ENCODE measurements at places on chromosomes 7 and 10.

GRCh38 chr7:20121404-20121803 lies 95.8 kb downstream of the MACC1 start:
- DNase-seq = no peak

DNA sequence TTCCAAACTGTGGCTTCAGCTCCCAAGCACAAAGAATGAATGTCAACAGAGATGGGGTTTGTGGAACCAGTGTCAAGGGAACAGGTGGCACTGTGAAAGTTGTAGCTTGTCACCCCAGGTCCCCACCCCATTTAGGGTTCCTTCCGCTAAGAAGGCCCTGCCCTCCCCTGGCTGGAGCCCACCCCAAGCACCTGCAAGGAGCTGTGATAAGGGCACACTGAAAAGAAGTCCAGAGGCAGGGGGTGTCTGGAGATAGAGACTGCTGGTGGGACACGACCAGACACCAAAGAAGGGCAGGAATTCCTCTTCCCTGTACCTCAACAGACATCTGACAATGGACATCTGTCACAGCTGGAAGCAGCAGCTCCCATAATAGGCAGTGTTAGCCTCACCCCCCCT lies 4.5 kb downstream of the GRID1 start:
- DNase-seq = no peak

GRCh38 chr10:43794181-43794815 lies 145.6 kb upstream of the ZNF32 start:
- DNase-seq = no peak

- DNase-seq = no peak
Observed at GRCh38 chr7:96614154-96614867, 95.3 kb downstream of the SEM1 start.

GRCh38 chr7:37540917-37541316 lies 92.3 kb upstream of the ELMO1 start:
- DNase-seq = no peak

GRCh38 chr10:76303682-76304316 lies 872.4 kb downstream of the LRMDA start:
- no peak for DNase-seq

- no peak for DNase-seq
Observed at GRCh38 chr10:64726466-64726865, 1205.3 kb downstream of the REEP3 start.

DNA sequence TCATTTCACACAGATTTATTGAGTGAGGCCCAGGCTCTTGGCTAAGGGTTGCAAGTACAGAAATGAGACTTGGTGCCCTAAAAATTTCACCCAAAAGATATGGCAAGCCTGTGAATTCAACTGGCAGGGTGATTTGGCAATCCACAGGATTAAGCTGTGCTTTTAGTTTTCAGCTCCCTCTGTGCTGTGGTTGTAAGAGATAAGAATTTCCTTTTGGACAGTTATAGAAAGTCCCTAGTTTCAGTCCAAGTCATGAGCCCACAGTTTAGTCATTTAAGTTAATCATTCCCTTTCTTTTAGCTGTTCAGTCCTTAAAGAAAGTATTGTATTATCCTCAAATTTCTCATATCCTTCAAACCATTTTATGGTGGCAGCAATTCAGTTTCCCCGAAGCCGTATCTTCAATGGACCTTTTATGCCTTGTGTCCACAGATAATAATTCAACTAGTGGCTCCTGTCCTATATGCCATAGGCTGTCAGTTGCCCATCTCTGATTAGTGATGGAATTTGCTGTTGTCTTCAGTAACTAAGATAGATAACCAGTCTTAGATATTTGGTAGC lies 73.4 kb upstream of the NAMPT start:
- DNase-seq = no peak

DNA sequence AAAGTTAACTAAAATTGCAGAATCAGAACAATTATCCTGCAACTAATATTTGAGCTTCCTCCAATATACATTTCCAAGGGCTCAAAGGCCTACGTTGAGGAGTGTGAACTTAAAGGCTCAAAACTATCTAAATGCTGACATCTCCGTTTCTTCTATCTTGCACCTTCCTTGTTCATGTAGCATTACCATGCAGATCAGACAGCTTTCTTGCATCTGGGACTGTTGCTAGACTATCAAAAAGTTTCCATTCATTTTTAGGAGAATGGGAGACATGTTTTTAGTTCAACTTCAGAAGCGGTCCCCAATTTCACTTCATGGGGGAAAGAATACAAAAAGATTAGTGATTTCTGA lies 2.9 kb downstream of the ANKRD1 start:
- DNase-seq = no peak

DNA sequence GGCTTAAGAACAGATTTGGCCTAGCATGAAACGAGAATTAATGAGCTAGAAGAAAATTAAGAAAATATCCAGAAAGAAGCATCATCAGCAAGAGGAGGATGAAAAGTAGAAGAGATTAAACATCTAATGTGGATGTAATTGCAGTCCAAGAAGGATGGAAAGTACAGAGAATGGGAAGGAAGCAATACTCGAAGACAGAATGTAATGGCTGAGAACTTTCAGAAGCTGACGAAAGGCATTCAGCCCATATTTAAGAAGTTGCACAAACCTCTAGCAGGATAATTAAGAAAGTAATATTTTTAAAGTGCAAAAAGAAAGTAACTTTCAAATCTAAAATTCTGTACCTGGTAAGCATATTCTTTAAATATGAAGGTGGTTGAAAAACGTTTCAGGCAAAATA lies 60.7 kb downstream of the TRIM24 start:
- no peak for DNase-seq

Data from natural killer cell treated with Interleukin-12 subunit alpha and Interleukin-12 subunit beta and Interleukin-15 and Interleukin-18, amount 100 ng/mL, for 72 hours (primary cell).